ENCODE measurements at places on chromosomes 7 and 10. TPM values are rescaled to one million over a fixed set of nuclear protein-coding genes. Genes with fewer than 3 reads are reported as not detected.
A peak's percentile ranks its signal among the peaks of the same experiment; 100 is the strongest.

The CLDN4 gene
- 31.4 TPM for total RNA-seq

GRCh38 chr10:97573021-97573420, 442 bp downstream of the ANKRD2 start:
- DNase-seq, result peak; percentile 40

- DNase-seq, result no peak
Observed at GRCh38 chr10:106555599-106555998, 608.9 kb downstream of the SORCS1 start.

- peak; percentile 22 for DNase-seq
Observed at GRCh38 chr10:133261726-133262325, 14.8 kb downstream of the ADAM8 start.

The EN2 gene
- not detected for total RNA-seq

GRCh38 chr10:33117230-33117629, 159.2 kb upstream of the ITGB1 start:
- no peak for DNase-seq

DNA sequence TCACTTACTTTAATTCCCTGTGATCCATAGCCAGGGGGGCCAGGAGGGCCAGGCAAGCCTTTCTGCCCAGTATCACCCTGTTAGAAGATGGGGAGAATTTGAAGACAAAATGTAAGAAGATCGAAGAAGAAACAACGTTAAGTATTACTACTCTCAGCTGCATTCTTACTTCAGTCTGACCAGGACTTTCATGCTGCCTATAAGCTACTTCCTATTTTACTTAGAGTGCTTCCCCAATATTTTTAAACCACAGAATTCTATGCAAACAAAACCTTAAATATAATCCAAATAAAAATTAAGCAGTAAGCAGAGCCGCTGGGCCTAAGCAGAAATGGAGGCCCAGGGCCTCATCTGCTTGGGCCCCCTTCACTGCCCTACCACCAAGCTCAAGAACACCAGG, 117.8 kb downstream of the COL28A1 start:
- DNase-seq, result no peak

The SLC26A3 gene
- total RNA-seq, result not detected

DNA sequence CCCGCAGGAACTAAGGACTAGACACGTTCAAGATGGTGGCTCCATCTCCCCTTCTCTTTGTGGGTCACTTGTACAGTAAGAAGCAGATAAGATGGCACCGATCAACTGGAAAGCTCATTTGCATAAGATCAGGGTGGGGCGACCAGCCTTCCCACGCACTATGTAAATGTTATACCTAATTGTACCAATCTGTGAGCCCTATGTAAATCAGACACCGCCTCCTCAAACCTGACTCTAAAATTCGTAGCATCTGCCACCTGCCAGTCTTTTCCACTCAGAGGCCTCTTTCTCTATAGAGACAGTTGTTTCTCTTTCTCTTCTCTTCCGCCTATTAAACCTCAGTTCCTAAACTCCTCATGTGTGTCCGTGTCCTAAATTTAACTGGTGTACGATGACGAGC, 324.5 kb downstream of the PHF14 start:
- peak; percentile 20 for DNase-seq
